ENCODE measurements at places on chromosomes 16 and 17. TPM values are rescaled to one million over a fixed set of nuclear protein-coding genes. Genes with fewer than 3 reads are reported as not detected.

- no peak for DNase-seq
Observed at GRCh38 chr17:7867881-7868329, 10.1 kb downstream of the CYB5D1 start.

Gene MT1G
- 7.2 TPM for total RNA-seq

DNA sequence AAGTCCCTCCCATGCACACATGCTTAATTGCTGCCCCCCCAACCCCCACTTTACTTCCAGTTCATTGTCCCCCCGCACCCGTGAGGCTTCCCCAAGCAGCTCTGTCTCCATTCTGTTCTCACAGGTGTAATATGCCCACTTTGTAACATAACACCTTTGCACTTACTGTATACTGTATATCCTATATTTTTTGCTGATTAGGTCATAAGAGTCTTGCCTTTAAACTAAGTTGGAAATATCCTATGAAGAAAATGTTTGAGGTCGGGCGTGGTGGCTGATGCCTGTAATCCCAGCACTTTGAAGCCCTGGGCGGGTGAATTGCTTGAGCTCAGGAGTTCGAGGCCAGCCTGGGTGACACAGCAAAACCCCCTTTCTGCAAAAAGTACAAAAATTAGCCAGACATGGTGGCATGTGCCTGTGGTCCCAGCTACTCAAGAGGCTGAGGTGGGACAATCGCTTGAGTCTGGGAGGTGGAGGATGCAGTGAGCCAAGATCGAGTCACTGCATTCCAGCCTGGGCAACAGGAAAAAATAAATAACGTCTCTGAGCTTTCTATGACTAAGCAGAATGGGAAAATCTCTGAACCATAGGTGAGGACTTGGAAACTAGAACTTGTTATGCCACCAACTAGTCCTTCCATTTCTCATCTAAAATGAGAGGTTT lies 76.1 kb downstream of the TNRC6C start:
- no peak for DNase-seq

Gene SCNN1G
- not detected for total RNA-seq

- peak; percentile 64 for DNase-seq
Observed at GRCh38 chr17:8016632-8017424, 14.4 kb downstream of the GUCY2D start.

Gene GINS2
- not detected for total RNA-seq

DNA sequence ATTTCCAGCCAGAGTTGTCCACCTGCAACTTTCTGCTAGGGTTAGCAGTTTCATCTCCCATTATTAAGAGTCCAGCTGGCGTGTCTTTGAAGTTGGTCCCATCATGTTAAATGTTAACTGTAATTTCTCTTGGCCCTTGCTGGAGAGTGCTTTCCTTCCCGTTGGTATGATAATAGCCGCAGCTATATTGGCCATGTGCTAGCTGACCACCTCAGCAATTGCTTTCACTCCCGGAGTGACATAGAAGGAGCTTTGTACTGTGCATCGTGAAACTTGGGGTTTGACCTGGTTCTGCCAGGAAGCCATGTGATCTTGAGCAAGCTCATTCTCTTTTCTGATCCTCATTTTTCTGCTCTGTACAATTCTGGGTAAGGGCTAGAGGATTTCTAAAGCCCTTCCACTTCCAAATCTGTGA lies 81.0 kb upstream of the TBX2 start:
- no peak for DNase-seq

Data from right atrium auricular region (tissue), 2 donors.